OCI-LY7 (cell line): ENCODE measurements at places on chromosomes 3 and 15.
A peak's percentile ranks its signal among the peaks of the same experiment; 100 is the strongest.

GRCh38 chr15:63392361-63393009, 10.8 kb upstream of the CA12 start:
- no peak for DNase-seq

GRCh38 chr15:86906376-86906775, 826.7 kb downstream of the AGBL1 start:
- no peak for DNase-seq

DNA sequence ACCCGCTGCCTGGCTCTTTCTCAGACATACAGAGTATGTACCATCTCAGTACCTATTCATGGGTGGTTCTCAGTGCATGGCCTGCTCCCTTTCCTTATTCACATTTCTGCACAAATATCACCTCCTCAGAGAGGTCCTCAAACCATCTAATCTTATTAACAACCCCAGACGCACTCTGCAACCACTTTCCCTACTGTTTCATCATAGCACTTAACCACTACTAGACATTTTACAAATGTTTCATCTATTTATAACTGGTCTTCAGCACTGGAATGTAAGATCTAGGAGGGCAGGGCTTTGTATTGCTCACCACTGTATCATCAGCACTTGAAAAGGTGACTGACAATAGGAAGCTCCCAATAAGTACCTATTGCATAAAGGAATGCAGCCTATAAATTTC, 45.1 kb downstream of the TNIK start:
- DNase-seq: no peak

GRCh38 chr3:71854096-71854495, 69.1 kb upstream of the PROK2 start:
- DNase-seq: no peak

GRCh38 chr3:149810846-149811245, 2.2 kb upstream of the RNF13 start:
- no peak for DNase-seq

- DNase-seq: no peak
Observed at GRCh38 chr3:161412123-161412522, 40.8 kb upstream of the SPTSSB start.

DNA sequence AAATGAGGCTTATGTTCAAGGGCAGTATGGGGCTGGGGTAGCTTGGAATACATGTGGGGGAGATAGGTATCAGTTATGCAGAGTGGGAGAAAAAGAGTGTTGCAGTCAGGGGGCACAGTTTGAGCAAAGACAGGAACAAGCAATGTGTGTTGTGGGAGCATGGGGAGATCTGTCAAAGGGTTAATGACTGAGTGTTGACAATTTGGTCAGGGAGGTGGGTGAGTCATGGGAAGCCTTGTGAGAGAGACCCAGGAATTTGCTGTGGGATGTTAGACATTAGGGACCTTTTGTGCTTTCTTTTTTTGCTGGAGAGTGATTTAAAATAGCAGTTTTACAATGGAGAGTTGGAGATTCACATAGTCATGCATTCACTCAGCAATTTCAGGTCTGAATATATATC, 221.6 kb upstream of the NR2E3 start:
- DNase-seq: no peak

GRCh38 chr15:98900356-98900755, 107.2 kb downstream of the PGPEP1L start:
- DNase-seq: no peak

DNA sequence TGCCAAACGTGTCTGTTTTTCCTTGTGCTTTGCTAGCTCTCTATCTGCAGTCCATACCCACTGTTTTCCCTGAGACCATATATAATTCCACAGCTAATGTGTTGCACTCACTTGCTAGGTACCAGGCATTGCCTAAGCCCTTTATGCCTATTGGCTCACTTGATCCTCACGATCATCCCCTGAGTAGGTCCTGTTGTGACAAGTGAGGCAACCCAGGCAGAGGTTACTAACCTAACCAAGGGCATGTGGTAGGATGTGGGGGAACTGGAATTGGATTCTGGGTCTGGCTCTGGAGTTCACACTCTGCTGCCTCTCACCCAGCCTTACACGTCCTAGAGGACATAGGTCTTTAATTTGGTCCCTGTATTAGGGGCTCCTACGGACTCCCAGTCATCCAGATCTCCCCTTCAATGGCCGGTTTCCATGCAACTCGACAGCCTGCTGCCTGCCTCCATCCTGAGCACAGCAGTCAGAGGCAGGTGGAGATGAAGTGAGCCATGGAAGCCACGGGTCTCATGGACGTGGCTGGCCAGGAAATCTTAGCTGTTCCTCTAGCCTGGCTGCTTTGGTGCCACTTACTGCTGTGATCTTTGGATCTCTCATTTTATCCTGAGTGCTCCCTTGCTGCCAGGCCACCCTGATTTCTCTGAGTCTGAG, 38.9 kb upstream of the MYZAP start:
- DNase-seq: no peak

GRCh38 chr3:141669434-141669833, 68.7 kb upstream of the RNF7 start:
- no peak for DNase-seq

DNA sequence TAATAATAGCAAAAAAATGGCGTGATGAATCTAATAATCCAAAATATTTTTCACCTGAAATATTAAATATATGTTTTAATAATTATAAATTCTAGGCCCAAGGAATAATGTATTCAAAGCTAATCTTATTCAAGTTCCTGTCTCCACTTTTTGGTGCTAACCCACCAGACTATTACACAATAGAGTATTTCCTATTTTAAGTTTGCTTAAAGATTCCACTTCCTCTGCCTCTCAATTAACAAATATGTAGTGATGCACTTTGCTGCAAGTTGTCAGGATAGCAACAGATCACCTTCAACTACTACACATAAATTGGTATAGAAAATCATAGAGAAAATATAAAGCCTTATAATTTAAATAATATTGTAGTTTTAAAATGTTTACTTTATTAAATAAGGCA, 467.5 kb downstream of the C3orf38 start:
- DNase-seq: no peak

GRCh38 chr3:28859897-28860296, 421.0 kb upstream of the RBMS3 start:
- no peak for DNase-seq

DNA sequence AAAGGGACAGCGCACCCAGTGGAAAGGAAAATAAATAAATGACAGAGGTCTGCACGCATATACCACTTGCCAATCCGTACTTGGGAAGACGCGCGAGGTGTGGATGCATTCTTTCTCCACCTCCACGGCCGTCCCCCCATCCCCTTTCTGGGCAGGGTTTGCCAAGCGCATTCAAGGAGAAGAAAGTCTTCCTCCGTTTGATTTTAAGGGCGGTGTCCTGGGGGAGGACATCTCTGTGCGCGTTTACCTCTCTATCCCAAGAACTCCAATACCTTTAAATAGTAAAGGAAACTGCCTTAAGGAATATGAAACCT, 576 bp upstream of the MB21D2 start:
- no peak for DNase-seq

- DNase-seq: peak; percentile 82
Observed at GRCh38 chr3:15405448-15406050, 21.8 kb downstream of the METTL6 start.

GRCh38 chr3:9781551-9781950, 10.7 kb downstream of the TADA3 start:
- peak; percentile 35 for DNase-seq

DNA sequence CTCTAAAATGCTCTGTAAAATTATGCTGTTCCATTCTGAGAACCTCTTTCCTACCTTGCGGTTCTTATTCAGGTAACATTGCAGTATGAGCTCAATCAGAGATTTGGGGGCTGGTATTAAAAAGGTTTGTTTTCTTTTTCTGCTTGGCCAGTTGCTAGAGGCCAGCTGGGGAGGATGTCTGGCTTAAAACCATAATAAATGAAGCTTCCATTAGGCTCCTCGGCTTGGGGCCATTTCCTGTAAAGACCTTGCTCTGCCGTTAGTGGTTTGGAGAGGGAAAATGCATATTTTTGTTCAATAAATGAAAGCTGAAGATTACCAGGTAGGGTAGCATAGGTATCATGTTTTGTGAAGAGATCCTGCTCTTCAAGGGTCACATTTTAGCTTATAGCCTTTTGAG, 55.2 kb downstream of the MCTP2 start:
- peak; percentile 89 for DNase-seq

DNA sequence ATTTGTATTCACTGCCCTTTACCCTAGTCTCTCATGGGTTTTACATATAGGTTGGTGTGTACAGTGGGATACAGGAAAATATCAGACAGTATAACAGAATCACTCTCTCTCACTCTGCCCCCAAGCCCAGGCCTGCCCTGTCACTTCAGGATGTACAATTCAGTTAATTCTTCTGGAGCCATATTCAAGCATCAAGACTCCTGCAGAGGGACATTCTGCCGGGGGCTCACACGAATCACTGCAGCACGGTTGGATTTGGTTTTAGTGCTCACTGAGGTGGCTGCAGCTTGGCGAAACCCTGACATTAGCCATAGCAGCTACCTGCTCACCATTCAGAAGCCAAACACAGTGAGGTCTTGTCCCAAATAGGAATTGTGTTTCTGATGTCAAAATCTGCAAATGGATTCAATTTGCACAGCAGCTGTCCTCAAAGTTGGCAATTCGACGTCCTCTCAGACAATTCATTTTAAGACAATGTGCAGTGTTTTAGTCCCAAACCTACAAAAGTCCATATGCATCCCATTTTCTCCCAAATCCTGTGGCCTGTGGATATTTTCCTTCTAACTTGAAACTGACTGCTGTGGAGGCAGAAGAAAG, 82.9 kb downstream of the CHSY1 start:
- DNase-seq: no peak

- DNase-seq: no peak
Observed at GRCh38 chr3:152382312-152383135, 113.8 kb downstream of the MBNL1 start.

GRCh38 chr3:64291345-64291744, 66.1 kb upstream of the PRICKLE2 start:
- DNase-seq: no peak

DNA sequence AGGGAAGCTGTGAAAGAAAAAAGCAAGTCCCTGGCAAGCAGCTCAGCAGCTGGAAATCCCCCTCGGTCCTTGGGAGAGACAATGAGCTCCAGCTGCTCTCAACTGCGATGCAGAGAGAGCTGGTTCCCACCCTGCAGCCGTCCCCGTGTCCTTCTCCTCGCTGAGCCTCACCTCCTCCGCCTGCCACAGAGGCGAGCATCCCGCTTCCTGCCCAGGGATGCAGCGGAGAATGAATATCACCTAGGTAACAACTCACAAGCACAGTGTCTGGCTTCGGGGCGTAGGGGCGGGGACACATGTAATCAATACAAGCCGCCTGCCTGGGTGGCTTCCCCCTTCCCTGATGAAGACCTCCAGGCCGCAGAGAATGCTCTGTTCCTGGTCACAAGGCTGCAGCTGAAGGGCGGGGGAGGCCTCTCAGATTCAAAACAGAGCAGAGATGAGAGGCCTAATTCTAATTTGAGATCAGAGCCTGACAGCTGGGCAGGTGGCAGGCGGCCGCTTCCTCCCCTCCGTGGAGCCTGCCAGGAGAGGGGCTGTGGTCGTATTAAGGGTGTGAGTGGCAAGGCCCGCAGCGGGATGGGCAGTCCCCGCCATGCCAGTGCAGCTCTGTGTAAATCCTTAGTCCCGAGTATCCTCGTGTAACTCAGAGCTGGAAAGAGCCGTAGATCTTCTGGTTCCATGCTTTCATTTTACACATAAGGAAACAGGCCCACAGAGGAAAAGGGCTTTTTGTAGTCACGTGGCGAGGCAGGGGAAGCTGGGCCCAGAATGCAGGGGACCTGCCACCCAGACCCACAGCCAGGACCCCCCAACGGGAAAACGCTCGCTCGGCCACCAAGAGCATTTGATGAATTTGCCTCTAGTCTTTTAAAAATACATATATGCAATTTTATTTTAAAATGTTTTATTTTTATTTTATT, 24.3 kb downstream of the ZDHHC19 start:
- DNase-seq: peak; percentile 68

- DNase-seq: no peak
Observed at GRCh38 chr15:33194237-33194636, 277 bp downstream of the FMN1 start.

DNA sequence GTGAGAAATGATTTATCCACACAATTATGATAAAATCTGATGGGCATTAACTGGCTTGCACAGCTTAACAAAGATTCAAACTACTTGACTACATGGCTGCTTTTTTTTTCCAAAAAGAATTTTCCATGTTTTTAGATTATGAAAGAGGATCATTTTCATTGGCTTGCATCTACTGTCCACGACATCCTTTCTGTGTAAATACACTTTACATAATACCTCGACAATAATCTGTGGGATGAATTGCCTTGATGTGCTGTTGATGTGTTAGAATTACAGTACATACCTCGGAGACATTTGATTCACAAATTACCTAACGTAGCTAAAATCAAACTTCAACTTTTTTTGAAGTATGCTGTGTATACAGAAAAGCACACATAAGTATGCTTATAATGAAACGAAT, 104.4 kb downstream of the PPP2R3A start:
- DNase-seq: no peak

DNA sequence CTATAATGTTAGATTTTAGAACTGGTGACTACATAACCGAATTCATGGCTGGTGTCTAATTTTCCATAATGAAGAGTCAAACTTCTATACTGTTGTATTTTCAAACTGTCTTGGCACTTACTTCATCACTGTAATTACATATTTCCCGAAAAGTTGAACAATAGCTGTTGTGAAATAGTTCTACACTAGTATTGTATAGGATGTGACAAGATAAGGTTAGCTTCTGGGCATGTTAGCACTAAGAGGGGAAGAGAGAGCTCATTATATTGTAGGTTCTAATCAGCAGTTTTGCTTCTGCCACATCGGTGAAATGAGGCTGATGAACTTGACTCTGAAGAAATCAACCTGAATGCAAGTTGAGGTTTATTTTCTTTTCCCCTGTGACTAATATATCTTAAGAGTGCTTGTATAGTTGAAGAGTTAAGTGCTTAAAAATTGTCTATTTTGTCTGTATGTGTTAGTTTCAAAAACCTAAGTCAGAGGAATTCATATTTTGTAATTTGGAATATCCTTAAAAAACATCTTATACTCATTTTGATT, 8.9 kb downstream of the GYG1 start:
- DNase-seq: no peak

DNA sequence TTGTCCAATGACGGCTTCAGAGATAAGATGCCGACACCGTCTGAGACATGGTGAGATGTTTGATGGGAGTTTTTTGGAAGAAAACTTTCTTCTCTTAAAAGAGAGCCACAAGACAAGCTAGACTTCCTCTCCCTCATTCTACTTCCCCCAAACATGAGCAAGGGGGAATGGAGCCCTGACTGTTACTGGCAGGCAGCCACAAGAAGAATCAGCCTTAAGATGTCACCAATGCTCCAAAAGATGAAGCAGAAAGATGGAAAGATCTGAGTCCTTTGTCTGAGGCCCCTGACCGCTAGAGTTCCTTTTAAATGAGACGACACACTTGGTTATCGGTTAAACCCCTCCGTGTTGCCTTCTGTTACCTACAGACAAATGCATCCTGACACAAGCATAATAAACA, 108.7 kb downstream of the ST8SIA2 start:
- no peak for DNase-seq

- DNase-seq: peak; percentile 95
Observed at GRCh38 chr15:88401996-88402656, 65.1 kb downstream of the MRPL46 start.

- no peak for DNase-seq
Observed at GRCh38 chr15:66097151-66098021, 156.2 kb downstream of the MEGF11 start.
